ENCODE measurements at places on chromosomes 7 and 10.

DNA sequence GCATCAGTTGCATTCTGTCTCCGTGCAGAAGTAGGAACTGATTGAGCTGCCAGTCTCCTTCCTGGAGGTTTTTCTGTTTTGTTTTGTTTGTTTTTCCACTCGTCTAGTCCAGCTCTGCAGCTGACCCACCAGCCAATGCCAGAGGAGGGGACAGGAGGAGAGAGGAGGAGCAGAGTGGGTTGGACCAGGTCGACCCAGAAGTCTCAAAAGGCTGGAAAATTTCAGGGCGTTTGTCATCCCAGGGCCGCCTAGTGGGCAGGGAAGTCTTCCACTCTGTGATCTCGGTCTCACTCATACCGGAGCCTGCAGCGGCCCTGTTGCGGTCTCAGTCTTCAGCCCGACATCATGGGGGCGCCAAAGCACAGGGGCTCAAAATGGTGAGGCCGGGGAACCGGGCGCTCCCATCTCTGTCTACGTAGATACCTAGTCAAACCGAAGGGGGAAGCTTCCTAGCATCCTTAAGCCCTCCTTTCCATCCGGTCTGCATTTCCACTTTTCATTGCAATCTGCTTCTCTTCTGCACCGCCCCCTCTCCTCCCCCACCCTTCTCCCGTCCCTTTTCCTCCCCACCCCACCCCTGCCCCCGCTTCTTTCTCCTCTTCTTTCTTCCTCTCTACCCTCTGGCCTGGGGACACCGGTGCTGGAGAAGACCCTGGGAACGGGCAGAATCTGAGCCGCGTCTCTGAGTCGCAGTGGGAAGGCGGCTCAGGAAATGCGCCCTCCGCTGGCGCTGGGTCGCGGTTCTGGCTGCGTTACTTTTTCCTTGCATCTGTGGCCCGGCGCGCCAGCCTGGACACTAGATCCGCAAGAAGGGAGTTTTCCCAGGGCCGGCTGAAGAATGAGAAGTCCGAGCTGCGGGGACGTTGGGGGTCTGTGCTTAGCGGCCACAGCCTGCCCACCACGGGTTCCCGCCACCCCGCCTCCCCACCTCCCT lies 16.2 kb upstream of the PAX2 start:
- DNase-seq: no peak

GRCh38 chr10:96138102-96138501 lies 8.0 kb downstream of the ZNF518A start:
- DNase-seq: no peak

- DNase-seq: no peak
Observed at GRCh38 chr10:130967161-130967560, 344.4 kb downstream of the TCERG1L start.

DNA sequence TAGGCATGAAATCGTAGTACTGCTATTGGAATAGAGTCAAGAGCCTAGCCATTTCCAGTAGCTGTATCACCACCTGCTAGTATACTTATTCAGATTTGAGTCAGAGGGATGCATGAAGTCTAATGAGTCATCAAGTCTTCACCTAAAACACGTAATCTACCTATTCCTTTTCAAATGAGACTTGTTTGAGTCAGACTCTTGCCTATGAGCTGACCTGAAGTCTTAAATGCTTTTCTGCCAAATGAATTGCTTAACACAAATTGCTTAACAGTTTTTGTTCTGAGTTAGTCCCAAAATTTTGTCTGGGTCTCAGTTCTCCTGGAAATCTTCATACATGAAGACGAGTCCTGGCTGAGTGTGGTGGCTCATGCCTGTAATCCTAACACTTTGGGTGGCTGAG lies 165.2 kb downstream of the GNAT3 start:
- DNase-seq: no peak

GRCh38 chr10:125003146-125003900 lies 61.4 kb downstream of the ZRANB1 start:
- no peak for DNase-seq

- no peak for DNase-seq
Observed at GRCh38 chr10:114359041-114359952, 45.0 kb downstream of the AFAP1L2 start.

DNA sequence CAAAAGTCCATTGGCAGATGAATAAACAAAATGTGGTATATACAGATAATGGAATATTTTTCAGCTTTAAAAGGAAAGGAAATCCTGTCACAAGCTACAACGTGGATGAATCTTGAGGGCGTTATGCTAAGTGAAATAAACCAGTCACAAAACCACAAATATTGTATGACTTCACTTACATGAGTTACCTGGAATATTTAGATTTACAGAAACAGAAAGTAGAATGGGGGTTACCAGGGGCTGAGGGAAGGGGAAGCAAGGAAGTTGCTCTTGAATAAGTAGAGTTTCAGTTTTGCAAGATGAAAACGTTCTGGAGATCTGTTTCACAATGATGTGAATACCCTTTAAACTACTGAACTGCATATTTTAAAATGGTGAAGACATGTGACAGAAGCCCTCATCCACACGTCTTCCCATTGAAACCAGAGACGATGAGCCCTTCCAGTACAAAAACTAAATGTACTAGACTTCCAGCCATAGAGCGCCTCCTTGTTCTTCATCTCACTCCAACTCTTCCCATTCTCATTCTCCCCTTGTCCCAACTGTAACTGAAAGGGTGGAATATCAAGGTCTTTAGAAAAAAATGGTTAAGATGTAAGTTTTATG lies 62.4 kb downstream of the MICU1 start:
- DNase-seq: no peak

- DNase-seq: no peak
Observed at GRCh38 chr10:111593578-111593977, 516.7 kb downstream of the ADRA2A start.

DNA sequence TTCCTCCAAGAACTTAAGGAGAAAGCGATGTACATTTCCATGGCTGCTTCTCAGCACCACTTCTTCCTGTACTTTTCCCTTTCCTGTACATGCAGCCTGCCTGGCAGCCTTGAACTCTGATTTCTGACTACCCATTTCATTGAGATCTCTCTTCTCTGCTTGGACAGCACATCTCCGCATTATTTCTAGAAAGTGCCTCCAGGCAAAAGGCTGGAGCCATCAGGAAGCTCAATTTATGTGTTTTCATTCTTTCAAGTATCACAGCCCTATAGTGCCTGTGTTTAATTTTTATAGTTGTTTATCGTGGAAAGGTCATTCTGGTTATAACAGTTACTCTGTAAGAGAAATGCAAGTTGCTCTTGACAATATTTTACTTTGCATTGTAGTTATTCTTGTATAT lies 688.0 kb upstream of the ANKRD30A start:
- DNase-seq: no peak

DNA sequence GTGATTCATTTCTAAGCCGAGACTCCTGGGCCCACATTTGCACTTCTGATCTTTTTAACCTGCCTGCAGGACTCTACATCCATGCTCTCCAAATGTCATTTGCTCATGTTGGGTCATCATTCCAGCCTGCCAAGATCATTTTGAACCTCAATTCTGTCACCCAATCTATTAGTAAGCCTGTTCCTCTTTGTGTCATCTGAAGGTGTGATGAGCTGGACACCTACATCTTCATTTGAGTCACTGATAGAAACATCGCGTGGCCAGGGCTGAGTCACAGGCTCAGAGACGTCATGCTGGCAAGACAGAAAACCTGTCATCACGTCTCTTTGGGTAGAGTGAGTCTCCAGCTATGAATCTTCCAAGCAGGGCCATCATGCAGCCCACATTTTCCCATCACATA lies 65.3 kb upstream of the SLF2 start:
- DNase-seq: no peak

- no peak for DNase-seq
Observed at GRCh38 chr7:64685091-64685490, 19.2 kb downstream of the ZNF107 start.

Measured in activated naive CD4-positive, alpha-beta T cell (primary cell).